Gastroesophageal sphincter (tissue), 4 donors: ENCODE measurements at places on chromosomes 7 and 10. TPM values are rescaled to one million over a fixed set of nuclear protein-coding genes. Genes with fewer than 3 reads are reported as not detected.

DNA sequence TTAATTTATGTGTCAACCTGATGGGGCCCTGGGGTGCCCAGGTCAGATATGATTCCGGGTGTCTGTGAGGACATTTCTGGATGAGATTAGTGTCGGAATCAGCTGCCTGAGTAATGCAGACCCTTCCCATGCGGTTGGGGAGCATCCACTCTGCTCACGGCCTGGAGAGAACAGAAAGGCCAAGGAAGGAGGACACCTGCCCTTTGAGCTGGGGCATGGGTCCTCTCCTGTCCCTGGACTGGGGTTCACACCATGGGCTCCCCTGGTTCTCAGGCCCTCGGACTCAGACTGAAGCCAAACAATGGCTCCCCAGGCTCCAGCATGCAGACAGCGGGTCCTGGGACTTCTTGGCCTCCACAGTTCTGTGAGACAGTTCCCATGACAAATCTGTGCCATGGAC is 94.3 kb downstream of the BMS1 start:
- no peak for ATAC-seq
- H3K27me3 ChIP-seq, result peaks cover 53% of the 10 kb centered on the region
- H3K36me3 ChIP-seq, result no peaks in the 10 kb centered on the region
- H3K27ac ChIP-seq, result no peak overlapping the region

GRCh38 chr7:50795831-50796230 is 13.1 kb upstream of the GRB10 start:
- H3K27ac ChIP-seq, result no peak overlapping the region
- H3K36me3 ChIP-seq, result no peaks in the 10 kb centered on the region
- no peaks in the 10 kb centered on the region for H3K4me1 ChIP-seq

GRCh38 chr10:7152982-7153381 is 257.9 kb downstream of the SFMBT2 start:
- no peak overlapping the region for H3K27ac ChIP-seq
- H3K4me3 ChIP-seq, result no peak overlapping the region
- no peak for ATAC-seq
- H3K36me3 ChIP-seq, result no peaks in the 10 kb centered on the region
- peaks cover 11% of the 10 kb centered on the region for H3K27me3 ChIP-seq

- peaks cover 29% of the 10 kb centered on the region for H3K4me1 ChIP-seq
- no peak overlapping the region for H3K27ac ChIP-seq
- H3K27me3 ChIP-seq, result no peaks in the 10 kb centered on the region
- H3K4me3 ChIP-seq, result no peak overlapping the region
These were observed 31.4 kb upstream of the PDCD4 start for GRCh38 chr10:110840225-110840922.

DNA sequence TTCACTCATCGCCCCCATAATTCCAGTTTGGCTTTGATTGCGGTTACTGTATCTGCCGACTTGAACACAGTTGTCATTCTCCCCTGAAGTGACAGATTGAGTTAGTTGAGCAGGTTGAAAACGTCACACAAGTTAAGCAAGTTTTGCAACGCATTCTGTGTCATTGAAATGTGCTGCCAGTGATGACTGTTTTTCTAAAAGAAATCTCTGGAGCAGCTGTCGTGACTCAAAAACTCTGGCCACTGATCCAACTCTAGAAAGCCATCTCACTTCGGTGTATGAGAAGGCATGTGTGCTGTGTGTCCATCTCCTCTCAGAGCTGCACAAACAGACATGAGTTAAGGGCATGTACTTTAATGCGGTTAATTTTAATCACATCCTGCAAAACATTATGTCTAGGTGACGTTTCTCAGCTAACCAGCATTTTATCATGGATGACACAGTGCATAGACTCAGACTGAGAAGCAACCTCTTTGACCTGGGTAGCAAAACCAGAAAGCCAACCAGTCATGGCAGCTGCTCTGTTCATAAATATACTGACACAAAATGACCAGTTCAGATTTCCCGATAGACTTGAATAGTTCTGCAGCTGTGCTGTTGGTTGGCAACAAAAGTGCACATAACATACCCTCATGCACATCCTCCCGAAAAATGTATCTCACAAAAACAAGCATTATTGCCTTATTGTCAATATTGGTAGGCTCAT is 69.3 kb downstream of the CSTF2T start:
- H3K4me3 ChIP-seq, result no peak overlapping the region
- no peaks in the 10 kb centered on the region for H3K27me3 ChIP-seq
- H3K27ac ChIP-seq, result no peak overlapping the region
- H3K4me1 ChIP-seq, result no peaks in the 10 kb centered on the region
- peak; percentile 63 for ATAC-seq
- no peaks in the 10 kb centered on the region for H3K36me3 ChIP-seq

DNA sequence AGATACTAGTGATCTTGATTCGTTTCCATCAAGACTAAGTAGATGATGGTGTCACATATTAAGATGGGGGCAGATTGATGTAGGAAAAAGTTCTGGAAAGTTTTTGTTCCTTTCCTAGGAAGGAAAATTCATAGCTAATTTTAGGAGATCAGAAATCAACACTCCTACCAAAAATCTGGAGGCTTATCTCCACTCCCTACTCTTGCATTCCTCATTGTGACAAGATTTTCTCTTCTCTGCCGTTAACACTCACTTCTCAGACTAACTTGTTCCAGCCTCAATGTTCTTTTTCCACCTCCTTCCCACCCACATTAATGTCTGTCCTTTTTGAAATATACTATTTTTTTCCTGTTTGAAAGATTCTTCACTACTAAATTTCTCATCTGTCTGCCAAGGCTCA is 851.9 kb upstream of the GHITM start:
- ATAC-seq, result no peak
- H3K27me3 ChIP-seq, result no peaks in the 10 kb centered on the region
- H3K27ac ChIP-seq, result no peak overlapping the region

- H3K27ac ChIP-seq, result no peak overlapping the region
- H3K4me3 ChIP-seq, result no peak overlapping the region
- no peaks in the 10 kb centered on the region for H3K36me3 ChIP-seq
- no peak for ATAC-seq
- no peaks in the 10 kb centered on the region for H3K4me1 ChIP-seq
- no peaks in the 10 kb centered on the region for H3K27me3 ChIP-seq
These were observed 171.8 kb downstream of the NXPH1 start for GRCh38 chr7:8605221-8605620.

- no peaks in the 10 kb centered on the region for H3K4me1 ChIP-seq
- no peak for ATAC-seq
- peaks cover 25% of the 10 kb centered on the region for H3K36me3 ChIP-seq
- H3K4me3 ChIP-seq, result no peak overlapping the region
- no peak overlapping the region for H3K27ac ChIP-seq
These were observed 12.6 kb downstream of the BLVRA start for GRCh38 chr7:43771128-43771527.

Gene DPY19L1
- total RNA-seq, result 21.8 TPM

Gene PRKAR2B
- total RNA-seq, result 100 TPM

Gene NEBL
- 6.5 TPM for total RNA-seq

Gene ZNF117
- total RNA-seq, result 8.4 TPM

Gene TAF3
- total RNA-seq, result 5.7 TPM

Gene MAGI2
- total RNA-seq, result 24.9 TPM
